ENCODE measurements at places on chromosomes 7 and 10. TPM values are rescaled to one million over a fixed set of nuclear protein-coding genes. Genes with fewer than 3 reads are reported as not detected.
A peak's percentile ranks its signal among the peaks of the same experiment; 100 is the strongest.

Gene ADRB1
- not detected for total RNA-seq

Gene PTPRZ1
- total RNA-seq: not detected

Gene FOXP2
- not detected for total RNA-seq

Gene ZNF853
- 0.91 TPM for total RNA-seq

Gene PLEKHS1
- total RNA-seq: not detected

Gene SORBS1
- total RNA-seq: 0.77 TPM

Gene ODAD2
- total RNA-seq: 0.22 TPM

Gene PARD3
- 3.6 TPM for total RNA-seq

Gene MYH16
- total RNA-seq: not detected

Gene ANAPC16
- 127 TPM for total RNA-seq

Gene CARD11
- total RNA-seq: 99.4 TPM

Gene CASTOR2
- total RNA-seq: 1.3 TPM

Gene UBN2
- total RNA-seq: 10.6 TPM

DNA sequence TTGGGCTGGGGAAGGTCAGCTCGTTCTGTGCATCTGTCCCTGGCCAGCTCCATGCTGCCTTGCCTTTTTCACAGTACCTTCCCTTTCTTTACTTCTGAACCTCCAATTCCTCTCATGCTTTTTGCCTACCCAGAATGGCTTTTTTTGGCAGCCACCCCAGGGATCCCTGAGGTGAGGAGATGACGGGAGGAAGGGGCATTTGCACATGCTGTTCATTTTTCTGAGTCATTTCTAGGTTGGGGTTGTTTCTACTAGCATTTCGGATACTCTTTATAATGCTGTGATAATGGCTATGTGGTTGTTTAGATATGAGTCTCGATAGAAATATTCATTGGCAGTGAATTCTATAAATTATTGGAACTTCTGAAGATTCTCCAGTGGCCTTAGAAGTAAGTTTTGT, 415.1 kb upstream of the FZD8 start:
- DNase-seq: no peak

- DNase-seq: no peak
Observed at GRCh38 chr7:78140109-78140508, 341.5 kb downstream of the PHTF2 start.

- DNase-seq: no peak
Observed at GRCh38 chr10:11610166-11610825, 1.2 kb downstream of the USP6NL start.

GRCh38 chr10:25177093-25177753, 2.4 kb downstream of the GPR158 start:
- no peak for DNase-seq

DNA sequence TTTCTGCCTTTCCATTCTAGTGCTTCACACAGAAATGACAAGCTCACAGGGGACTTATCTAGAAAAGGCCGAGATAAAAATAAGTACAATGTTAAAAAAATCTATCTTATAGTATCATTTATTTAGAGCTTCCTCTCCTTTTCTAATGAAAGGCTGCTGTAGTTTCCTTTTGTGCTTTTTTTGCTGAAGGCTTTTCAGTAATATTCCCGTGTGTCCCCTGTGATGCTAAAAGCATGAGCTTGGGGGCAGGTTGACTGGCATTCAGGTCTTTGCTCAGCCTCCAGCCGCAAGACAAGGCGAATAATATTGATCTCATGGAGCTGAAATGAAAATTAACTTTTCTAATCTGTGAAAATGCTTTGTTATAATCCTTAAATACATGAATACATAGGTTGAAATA, 143.0 kb downstream of the ST7 start:
- DNase-seq: no peak

DNA sequence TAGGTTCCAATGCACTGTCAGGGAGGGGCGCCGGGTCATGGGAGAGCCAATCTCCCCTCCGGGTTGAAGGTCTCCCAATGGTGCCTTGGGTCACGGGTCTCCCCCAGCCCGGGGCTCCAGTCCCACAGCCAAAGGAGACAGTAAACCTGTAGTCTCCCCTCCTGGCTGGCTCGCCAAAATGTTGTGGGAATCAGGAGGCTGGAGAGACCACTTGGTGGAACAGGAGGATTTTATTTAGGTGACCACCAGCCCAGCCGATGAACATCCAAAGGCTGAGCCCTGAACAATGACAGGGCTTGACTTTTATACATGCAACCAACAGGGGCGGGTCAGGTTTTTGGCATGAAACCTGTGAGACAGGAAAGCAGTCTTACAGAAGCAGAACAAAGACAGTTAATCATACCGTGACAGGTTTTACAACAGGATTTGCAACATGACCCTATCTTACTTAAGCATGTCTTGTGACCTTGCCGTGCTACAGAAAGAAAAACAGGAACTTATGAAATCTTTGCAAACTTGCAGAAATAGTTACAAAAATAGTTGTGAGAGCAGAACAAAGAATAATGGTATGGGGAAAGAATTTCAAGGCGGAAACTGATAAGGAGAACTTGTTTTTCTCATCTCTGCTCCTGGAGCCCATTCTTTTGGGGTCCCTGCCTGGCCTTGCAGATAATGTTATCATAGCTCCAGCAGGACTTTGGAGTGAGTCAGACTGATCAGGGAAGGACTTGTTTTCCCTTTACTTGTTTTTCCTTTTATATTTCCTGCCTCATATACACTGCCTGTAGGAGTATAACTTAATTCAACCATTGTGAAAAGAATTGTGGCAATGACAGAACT, 7.1 kb downstream of the ERV3-1 start:
- DNase-seq: no peak

DNA sequence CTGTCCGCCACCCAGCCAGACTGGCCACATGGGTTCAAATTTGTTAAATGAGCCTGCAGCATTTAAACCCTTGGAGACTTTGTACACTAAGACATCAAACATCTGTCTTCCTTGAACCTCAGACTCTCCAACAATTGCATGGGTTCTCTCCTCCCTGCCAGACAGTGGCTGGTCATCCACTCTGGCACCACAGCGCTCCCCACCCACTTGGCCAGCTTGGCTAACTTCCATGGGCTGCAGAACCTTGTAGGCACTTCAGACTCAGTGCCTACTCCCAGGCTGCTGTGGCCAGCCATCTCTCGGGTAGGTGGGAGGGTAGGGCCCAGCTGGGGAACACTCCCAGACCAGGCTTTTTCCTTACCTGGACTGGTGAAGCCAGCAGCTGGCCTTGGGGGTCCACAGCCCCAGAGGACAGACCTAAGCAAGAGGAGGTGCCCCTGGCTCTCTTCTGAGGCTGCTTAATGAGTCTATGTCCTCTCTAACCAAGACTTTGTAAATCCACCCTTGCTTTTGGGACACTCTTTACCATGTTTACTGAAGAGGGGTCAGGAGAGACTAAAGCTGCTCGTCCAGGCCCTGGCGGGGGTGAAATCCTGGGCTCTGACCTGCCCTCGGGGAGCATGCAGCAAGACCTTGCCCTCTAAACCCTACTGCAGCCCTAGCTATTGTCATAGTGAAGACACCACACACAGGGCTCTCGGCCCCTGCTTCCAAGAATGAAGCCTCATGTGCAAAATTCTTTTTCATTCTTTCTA, 82.7 kb downstream of the ARHGAP22 start:
- DNase-seq: no peak

GRCh38 chr7:135748770-135749169, at the start of gene FAM180A:
Gene FAM180A, minus strand, starts transcription at chr7:135748813. Its CDS starts 233 bp downstream, at chr7:135748580.
- DNase-seq: no peak

DNA sequence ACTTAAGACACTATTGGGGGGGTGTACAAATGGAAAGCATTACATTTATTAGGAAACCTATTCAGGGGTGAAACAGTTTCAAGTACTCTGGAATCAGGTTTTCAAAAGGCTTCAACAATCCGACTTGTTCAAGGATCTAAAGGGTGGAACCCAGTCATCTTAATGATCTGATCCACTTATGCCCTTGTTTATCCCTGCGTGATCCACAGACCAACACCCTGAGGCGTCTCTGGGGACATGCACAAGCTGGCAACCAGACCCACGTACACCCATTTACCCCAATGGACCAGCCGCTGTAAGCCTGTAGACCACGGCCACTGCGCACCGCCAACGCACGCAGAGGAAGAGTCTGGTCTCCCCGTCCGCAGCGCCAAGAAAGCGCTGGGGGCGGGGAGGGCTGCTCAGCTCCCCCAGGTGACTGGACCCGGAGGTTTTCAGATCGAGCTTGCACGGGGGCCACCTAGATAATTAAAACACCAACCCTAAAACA, 13.4 kb downstream of the HNRNPF start:
- DNase-seq: no peak

- DNase-seq: no peak
Observed at GRCh38 chr10:8584666-8585065, 530.2 kb downstream of the GATA3 start.

- no peak for DNase-seq
Observed at GRCh38 chr7:114917211-114917839, 4.6 kb upstream of the MDFIC start.

GRCh38 chr7:43669286-43670081, 59.8 kb downstream of the COA1 start:
- peak; percentile 90 for DNase-seq

DNA sequence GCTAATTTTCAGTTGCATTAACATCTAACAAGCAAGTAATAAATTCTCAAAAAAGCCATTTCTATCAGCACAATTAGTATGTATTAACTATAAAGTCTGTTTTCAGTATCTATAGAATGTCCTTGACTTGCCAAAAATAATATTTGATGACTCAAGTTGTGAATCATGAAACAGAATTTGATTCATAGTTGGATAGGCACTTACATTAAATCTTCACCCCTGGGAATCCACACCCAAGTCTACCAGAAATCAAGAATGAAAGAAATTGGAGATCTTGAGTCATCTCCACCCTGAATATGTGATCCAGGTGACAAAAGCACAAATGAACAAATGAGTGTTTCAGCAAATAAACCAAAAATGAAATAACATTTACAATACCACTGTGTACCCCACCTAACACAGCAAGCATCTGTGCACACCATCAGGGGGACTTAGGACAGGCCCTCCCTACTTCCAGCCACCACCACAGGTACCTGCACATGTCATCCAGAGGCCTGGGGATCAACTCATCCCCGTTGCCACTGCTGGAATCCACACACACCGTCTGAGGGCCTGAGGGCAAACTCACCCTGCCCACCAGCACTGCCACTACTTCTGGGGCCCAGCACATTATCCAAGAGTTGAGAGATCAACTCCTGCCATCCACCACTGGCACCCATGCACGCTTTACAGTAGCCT, 160.1 kb downstream of the MTERF1 start:
- DNase-seq: no peak

GRCh38 chr10:15898046-15898445, 37.7 kb upstream of the MINDY3 start:
- no peak for DNase-seq
